ENCODE measurements at places on chromosomes 1 and 21.

- no peak for DNase-seq
Measured at GRCh38 chr1:41371630-41372599, 10.7 kb downstream of the FOXO6 start.

GRCh38 chr1:64948905-64949833, 17.2 kb downstream of the JAK1 start:
- no peak for DNase-seq

DNA sequence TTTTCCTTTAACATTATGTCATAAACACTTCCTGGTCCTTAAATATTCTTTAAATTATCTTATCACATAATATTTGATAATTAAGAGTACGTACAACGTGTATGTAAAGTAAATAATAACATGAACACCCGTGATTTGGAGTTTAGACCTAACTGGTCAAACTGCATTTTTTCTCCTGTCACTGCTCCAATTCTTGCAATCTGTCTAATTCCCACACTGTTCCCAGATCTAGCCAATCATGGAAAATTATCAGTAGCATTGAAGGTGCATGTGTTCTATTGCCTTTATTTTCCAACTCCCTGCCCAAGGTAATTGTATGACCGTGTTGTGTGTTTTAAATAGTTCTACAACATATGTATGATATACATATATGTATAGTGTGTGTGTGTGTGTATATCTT, 2.1 kb upstream of the PM20D1 start:
- no peak for DNase-seq

GRCh38 chr1:78586572-78586971, 33.7 kb upstream of the IFI44L start:
- peak; percentile 17 for DNase-seq

DNA sequence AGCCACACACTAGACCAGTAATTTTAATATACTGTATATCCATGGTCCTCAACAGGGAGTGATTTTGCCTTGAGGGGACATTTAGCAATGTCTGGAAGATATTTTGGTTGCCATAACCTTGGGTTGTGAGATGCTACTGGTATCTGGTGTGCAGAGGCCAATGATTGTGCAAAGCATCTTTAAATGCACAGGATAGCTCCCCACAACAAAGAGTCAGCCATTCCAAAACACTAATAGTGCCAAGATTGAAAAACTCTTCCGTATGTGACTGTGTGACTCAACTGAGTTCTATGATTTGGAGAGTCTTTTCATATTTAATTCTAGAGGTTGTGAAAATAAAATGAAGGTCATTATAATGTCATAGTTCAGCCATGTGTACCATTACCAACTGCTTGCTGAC, 141.4 kb upstream of the CACYBP start:
- DNase-seq, result peak; percentile 5

DNA sequence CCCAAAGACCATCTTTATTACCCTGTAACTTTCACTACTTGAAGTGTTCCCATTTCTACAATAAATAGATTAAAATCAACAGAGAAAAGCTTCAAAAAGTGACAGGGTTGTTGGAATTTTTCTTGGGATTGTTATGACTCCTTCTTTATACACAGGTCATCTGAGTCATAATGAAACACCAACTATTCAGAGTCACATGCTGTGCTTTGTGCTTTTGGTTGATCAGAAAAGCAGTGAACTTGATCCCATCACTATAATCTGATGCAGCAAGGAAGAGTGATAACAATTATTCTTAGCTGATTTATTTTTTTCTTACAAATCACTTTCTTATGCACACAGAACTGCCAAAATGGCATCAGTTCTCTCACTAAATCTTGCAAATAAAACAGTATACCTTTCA, 422.9 kb downstream of the PTBP2 start:
- no peak for DNase-seq

GRCh38 chr21:25691976-25692375, 42.7 kb downstream of the ATP5PF start:
- DNase-seq, result no peak

- DNase-seq, result no peak
Measured at GRCh38 chr1:64348961-64349648, 120.8 kb upstream of the CACHD1 start.

DNA sequence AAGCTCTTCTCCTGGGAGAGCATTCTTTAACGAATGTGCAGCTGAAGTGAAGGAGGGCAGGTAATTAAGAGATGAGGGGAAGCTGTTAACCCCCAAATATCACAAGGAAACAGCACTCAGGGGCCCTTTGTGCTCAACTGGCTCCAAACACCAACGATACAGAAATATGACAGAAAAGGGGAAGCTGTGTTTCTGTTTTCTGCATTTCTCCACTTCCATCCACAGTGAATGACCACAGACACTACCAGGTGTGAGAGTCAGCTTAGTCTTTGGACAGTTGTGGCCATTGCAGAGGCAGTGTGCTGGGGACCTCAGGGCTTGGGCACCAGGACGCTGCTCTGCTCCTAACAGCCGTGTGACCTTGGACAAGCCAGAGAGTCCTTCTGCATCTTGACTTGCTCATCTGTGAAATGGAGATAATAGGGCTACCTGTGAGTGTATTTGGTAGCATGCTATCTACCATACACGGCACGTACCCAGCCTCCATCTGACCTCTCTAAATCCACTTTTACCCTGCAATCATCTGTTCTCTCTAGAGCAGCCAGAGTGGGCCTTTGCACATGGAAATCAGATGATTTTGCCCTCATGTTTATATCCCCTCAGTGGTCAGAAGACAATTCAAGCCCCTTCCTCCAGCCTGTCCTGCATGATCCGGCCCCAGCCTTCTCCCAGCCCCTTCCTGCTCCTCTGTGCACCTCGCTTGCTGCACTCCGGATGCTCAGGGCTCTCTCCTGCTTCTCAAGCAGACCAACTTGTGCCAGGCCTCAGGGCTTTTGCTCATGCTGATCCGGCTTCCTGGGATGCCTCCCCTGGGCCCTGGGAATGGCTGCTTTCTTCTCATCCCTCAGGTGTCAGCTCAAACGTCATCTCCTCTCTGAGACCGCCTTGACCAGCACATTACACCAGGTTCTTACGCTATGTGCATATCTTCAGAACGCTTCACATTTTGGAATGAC, 4.7 kb upstream of the TINAGL1 start:
- DNase-seq, result no peak

DNA sequence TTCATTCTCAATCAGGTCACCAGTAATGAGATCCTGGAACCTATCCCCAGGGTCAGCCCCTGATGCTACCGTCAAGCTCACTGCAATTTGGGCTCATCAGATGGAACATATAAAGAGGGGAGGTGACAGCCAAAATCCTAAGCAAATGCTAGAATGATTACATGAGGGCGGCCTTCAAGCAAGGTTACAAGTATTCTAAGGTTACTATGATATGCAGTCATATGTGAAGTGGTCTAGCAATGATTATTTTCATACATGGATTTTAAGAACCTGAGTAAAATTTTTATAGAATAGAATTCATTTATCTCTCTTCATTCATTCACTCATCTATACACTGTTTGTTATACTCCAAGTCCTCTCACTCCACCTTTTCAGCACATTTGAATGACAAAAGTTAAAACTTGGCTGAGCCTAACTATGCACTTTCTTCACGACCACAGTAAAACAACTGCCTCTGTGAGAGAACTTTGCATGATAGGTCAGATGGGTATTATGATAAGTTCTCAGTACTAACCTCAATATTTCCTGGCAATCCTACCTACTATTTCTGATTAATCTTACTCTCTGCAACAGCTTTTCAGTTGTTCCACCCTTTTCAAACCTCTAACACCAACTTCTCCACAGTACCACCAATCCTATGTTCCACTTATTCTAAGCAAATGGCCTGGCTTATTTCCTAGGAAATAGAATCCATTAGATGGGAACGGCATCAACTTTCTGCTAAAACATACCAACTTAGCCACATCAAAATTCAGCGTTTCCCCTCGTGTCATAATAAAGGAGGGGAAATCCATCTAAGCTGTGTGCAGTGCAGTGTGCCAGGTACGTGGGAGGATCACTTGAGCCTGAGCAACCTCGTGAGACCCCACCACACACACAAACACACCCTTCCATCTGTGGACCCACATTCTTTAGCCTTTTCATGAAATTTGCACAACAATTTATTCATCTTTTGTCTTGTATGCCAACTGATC, 32.0 kb downstream of the LHX9 start:
- no peak for DNase-seq

- no peak for DNase-seq
Measured at GRCh38 chr1:25991937-25992688, 5.8 kb downstream of the PAFAH2 start.

- DNase-seq, result no peak
Measured at GRCh38 chr1:68232289-68233148, at the start of gene WLS. TSS of gene WLS (minus strand) at chr1:68232523. CDS start at chr1:68232299, 224 bp downstream.

DNA sequence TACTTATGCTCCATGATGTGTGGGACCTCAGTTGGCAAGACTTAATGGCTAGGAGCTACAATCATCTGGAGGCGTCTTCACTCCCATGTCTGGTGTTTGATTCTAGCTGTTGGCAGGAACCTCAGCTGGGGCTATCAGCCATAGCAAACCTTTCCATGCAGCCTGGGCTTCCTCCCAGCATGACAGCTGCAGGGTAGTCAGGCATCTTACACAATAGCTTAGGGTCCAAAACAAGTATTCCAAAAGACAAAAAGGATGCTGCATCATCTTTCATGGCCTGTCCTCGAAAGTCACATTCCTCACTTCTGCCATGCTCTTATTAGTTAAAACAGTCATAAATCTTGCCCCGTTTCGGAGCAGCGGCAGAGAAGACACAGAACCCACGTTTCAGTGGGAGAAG, 90.9 kb downstream of the LRRC8C start:
- no peak for DNase-seq

- DNase-seq, result no peak
Measured at GRCh38 chr21:41368735-41369104, 6.9 kb downstream of the MX2 start.

- no peak for DNase-seq
Measured at GRCh38 chr1:11068600-11069473, 9.0 kb upstream of the SRM start.

GRCh38 chr1:6961289-6961688, 176.0 kb downstream of the CAMTA1 start:
- no peak for DNase-seq

- no peak for DNase-seq
Measured at GRCh38 chr21:43369124-43369523, 57.8 kb downstream of the SIK1 start.

- no peak for DNase-seq
Measured at GRCh38 chr1:71428029-71428428, 347.2 kb upstream of the ZRANB2 start.

DNA sequence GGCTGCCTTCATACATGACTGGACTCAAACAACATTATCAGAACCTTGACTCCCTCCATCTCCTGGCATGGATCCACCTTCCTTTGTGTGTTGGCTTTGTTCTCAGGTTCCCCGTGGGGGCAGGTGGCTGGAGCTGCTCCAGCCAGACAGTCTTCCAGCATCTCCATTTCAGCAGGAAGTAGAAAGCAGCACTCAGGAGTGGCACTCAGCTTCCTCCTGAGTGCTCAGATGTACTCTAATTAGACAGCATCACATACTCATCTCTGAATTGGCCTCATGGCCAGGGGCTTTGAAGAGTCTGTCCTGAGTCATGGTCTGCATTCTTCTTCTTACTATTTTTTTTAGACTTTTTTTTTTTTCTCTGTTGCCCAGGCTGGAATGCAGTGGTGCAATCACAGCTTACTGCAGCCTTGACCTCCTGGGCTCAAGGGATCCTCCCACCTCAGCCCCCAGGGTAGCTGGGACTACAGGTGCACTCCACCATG, 27.9 kb downstream of the OVAAL start:
- peak; percentile 43 for DNase-seq

- DNase-seq, result no peak
Measured at GRCh38 chr21:25459365-25459764, 147.9 kb downstream of the MRPL39 start.

DNA sequence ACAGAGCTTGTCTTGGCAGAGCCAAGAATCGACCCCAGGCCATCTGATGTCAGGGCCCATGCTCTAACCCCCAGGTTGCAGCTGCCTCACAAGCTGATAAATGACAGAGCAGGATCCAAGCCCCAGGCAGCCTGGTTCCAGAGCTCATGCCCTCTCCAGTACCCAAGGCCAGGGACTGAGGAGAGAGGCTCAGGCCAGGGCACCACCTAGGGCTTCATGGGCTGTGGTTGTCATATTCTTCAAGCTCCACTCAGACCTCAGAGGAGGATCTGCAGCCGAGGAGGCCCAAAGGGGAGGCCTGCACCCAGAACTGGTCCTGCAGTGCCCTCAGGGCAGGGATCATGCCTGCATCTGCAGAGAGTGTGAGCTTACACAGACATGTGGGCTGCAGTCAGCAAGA, 301.1 kb downstream of the MATN1 start:
- no peak for DNase-seq

DNA sequence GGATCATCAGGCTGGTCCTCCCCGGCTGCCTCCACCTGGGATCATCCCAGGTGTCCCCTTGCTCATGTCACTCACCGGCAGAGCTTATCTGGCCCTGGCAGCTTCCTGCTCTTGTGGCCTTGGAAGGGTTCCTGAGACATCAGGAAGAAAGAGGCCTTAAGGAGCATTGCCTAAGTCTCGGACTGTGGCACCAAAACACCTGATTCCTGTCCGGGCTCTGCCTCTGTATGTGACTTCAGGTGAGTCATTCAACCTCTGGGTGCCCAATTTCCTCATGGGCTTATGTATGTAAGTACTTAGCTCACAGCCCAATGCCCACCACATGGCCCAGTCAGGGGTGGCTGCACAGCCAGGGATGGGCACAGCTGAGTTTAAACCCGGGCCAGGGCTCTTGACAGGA, 255.9 kb upstream of the VAMP3 start:
- DNase-seq, result no peak

DNA sequence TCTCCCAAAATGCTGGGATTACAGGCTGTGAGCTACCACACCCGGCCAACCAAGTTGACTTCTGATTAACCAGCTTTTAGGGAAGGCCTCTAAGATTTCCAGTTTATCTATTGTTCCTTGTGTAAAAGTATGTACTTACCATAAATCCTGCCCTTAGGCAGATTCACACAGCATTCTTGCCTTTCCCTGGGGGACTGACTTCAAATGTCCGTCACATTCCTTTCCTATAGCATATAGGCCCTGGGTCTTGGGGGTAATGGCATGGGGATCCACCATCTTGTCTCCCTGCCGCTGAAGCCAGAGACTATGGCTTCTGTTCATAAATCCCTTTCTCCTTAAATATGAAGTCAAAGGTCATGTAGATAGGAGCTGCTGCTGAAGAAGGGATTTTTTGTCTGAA, 872 bp upstream of the PINK1 start:
- no peak for DNase-seq

DNA sequence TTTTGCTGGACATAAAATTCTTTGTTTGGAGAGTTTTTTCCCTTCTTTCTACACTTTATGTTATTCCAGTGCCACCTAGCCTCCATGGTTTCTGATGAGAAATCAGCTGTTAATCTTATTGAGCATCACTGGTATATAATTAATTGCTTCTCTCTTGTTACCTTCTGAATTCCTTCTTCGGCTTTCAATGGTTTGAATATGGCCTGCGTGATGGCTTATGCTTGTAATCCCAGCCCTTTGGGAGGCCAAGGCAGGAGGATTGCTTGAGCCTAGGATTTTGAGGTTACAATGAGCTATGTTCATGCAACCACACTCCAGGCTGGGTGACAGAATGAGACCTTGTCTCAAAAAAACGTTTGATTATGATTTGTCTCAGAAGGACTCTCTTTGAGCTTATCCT, 13.0 kb upstream of the CNIH4 start:
- DNase-seq, result no peak

GRCh38 chr1:212696721-212697331, 2.8 kb downstream of the BATF3 start:
- DNase-seq, result no peak
